Liver (tissue), 10 donors: ENCODE measurements at places on chromosomes 11 and 22.

DNA sequence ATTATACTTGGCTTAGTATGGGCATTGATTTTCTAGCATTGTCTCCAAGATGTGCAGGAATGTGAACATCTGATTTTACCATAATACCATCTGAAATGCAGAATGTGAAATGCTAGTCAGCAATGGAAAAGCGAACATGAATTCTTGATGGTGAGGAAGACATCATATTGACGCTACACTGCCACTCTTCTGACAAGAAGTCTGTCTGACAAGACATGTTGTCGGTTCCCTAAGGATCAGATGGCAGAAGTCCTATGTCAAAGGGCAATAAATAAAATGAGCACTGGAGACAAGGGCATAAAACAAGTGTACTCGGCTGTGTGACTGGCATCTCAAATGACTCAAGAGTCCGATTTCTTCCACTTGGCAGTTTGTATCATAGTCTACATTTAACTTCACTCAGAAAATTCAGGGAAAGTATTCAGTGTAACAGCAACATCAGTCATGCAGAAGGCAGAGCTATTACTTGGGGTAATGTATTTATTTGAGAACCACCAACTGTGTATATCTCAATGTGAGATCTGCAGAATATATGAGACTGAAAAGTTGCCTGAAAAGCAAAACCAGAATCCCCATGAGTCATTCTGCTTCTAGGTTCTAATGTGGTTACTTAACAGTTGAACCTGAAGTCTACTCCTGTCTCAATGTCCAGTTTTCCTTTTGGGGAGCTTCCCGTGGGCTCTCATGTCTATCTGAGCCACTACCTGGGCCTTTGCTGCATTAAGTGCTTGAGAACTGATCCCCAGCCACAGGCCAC, 51.5 kb downstream of the SLC17A6 start:
- DNase-seq, result no peak

DNA sequence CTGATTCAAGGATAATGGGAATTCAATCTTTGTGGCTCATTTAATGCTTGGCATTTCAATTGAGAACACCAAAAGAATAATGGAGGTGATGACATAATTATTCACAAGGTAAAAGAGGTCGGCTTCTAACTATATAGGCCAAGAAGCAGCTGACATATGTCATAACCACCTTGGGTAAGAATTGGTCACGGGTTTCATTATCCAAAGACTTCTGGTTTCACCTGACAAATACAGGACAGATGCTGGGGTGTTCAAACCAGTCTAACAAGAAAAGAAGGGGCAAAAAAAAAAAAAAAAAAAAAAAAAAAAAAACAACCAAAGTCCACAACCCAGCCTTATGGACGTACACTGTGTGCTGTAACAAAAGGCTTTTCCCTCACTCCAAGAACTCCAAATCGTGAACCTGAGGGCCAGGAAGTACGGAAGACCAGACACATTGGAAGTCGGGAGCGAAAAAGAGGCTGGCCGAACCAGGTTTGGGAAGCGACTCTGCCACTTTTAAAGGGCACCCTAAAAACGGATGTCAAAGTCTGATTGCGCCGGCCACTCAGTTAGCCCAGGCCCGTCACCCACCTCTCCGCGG, 385 bp downstream of the HARBI1 start:
- no peak for DNase-seq

- DNase-seq, result no peak
Observed at GRCh38 chr11:44889266-44889665, 61.4 kb downstream of the TP53I11 start.

DNA sequence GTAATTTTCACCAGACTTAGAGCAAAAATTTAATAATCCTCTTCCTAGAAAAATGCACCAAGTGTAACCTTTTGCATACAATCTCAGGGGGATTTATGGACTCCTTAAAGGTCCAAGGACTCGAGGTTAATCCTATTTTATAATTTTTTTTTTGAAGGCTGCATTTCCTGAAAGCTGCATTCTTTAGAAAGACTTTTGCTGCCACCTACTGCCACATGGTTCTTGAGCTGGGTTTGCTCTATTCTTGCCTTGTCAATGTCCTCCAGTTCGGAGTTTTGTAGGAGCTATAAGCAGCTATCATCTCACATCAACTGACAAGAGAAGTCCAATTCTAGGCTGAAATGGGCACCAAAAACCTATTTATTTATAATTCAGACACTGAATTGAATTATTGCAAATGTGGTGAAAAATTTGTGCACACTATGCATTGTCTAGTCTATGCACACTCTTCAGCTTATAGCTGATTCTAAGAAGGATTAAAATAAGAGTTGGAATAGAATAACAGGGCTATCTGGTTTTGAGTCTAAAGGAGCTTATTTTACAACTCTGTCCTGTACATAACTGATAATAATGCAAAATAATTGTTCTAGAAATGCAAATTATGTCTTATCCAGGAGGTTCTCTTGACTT, 31.3 kb downstream of the TRAF6 start:
- DNase-seq, result no peak

DNA sequence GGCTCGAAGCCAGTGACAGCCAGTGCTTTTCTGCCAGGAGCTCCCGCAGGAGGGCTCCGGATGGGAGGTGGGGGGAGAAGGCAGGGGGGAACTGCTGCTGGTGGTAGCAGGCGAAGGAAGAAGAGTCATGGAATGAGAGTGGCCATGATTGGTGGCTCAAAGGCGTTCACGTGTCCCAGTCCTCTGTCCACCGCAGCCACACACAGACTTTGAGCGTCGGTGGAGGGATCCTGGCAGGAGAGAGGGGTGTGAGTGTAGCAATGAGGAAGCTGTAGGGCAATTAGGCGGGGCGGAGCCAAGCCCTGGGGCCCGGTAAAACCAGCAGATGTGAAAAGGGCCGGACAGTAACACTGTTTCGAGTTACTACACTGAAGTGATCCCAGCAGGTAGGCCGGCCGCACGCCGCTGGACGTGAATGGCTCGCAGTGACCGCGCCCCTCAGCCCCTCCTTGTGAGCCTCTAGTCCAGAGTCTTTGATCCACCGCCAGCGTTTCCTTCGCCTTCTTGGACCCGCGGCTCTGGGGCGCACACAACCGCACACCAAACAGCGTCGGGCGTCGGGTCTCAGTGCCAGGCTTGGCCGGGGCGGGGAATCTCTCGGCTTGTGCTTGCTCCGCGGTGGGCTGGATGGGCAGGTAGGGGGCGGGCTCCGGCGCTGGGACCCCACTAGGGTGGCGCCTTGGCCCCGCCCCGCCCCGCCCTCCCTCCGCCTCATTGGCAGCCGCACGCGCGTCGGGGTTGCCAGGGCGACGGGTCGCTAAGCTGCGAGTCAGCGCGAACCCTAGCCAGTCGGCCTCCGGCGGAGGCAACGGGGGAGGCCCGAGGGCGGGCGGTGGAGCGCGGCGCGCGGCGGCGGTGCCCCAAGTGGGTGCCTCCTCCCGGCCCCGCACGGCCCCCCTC, at the start of gene LRRC10B:
LRRC10B (plus strand) TSS at position 788 of the 900 bp plus-strand sequence. CDS start 250 bp downstream, outside the sequence.
- no peak for DNase-seq

GRCh38 chr11:256952-257737, 20.4 kb downstream of the PSMD13 start:
- DNase-seq, result no peak

- DNase-seq, result no peak
Observed at GRCh38 chr22:19767427-19768341, 7.1 kb downstream of the TBX1 start.

GRCh38 chr11:10438458-10438857, 16.6 kb upstream of the AMPD3 start:
- no peak for DNase-seq

GRCh38 chr22:45845076-45845487, 131.9 kb downstream of the WNT7B start:
- DNase-seq, result no peak

GRCh38 chr11:94832604-94833235, 64.6 kb downstream of the AMOTL1 start:
- no peak for DNase-seq
